ENCODE measurements at places on chromosomes 1 and 21.

GRCh38 chr1:202852163-202852904 lies 36.6 kb downstream of the RABIF start:
- peak; percentile 80 for DNase-seq

GRCh38 chr1:230176326-230176725 lies 109.3 kb downstream of the GALNT2 start:
- no peak for DNase-seq

DNA sequence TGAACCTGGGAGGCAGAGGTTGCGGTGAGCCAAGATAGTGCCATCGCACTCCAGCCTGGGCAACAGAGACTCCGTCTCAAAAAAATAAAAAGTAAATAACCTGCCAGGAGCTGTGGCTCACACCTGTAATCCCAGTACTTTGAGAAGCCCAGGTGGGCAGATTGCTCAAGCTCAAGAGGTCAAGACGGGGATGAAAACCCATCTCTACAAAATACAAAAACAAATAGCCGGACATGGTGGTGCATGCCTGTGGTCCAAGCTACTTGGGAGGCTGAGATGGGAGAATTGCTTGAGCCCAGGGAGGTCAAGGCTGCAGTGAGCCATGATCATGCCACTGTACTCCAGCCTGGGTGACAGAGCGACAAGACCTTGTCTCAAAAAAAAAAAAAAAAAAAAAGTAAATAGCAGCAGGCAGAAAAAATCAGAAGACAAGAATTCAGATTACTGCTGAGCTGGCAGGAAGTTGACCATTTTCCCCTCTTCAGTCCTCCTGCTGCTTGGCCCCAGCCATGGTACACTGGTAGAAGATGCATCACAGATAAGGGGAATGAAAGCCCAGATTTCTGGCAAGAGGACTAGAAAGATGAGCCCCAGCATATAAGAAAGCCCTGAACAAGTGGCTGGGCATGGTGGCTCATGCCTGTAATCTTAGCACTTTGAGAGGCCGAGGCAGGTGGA lies 97.6 kb downstream of the TOMM20 start:
- no peak for DNase-seq

DNA sequence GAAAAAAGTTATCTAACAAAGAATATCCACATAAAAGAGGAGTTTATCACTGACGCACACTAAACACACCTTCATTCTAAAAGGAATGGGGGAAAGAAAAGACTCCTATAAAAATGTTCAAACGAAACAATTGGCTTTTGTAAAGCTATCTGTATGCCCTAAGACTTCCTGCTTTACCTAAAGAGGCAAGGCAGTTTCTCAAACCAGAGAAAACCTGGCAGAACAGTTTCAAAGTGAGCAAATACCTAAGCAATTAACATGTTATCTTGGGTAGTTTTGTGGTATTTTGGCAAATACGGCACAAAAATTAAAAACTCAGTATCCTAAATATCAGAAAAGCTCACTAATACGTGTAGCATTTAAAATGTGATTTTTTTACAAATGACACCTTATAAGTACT lies 1.9 kb downstream of the PUM1 start:
- no peak for DNase-seq

GRCh38 chr1:51982161-51982560 lies 8.3 kb downstream of the RAB3B start:
- DNase-seq, result no peak
